NCI-H1105 treated with DMSO at 0.1 percent for 48 hours (cell line): ENCODE measurements at places on chromosomes 7 and 10.

- DNase-seq, result no peak
Observed at GRCh38 chr7:91280185-91280584, 16.0 kb downstream of the FZD1 start.

GRCh38 chr10:43676901-43677300 lies 28.2 kb upstream of the ZNF32 start:
- DNase-seq, result no peak

DNA sequence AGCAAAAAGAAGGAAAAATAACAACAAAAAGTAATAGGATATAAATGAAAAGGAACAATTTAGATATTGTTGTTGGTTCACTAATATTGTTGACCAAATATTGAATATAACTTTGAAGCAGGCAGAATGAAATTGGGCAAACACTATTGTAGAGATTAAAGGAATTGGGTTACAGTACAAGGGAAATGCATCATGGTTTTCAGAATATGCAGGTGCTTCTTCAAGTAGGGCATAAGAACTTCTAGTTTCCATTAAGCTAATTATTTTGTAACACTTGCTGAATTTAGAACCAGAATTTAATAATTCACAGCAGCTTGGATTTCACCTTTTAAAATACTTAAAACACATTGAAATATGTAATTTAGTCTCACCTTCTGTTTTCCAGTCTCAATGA lies 36.5 kb downstream of the RPA3 start:
- peak; percentile 62 for DNase-seq

DNA sequence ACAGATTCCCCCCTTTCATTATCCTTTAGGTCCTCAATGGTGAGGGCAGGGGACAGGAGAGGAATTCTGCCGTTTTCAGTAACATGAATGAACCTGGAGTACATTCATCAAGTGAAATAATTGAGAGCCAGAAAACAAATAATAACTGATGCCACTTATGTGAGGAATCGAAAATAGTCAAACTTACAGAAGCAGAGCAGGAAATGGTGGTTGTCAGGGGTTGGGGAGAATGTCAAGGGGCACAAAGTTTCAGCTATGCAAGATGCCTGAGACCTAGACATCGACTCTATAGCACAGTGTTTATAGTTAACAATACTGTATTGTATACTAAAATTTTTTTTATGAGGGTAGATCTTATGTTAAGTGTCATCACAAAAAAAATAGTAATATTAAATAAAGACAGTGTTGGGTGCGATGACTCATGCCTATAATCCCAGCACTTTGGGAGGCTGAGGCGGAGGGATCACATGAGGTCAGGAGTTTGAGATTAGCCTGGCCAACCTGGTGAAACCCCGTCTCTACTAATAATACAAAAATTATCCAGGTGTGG lies 1219.8 kb downstream of the GATA3 start:
- no peak for DNase-seq

DNA sequence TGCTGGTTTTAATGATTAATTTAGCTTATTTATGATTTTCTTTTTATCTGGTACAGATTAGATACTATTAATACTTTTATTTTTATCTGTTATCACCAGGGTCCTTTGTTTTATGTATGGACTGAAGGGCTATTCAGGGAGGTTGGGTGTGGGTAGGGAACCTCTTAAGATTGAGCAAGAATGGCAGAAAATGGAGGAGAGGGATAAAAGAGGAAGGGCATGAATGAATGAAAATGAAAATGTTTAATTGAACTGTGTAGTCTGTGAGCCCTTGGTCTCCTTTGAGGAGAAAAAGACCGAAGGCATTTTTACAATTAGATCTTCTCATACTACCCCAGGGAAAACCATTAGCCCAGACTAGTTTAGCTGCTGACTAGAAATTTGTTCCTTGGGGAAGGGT lies 93.1 kb downstream of the CDK14 start:
- no peak for DNase-seq

DNA sequence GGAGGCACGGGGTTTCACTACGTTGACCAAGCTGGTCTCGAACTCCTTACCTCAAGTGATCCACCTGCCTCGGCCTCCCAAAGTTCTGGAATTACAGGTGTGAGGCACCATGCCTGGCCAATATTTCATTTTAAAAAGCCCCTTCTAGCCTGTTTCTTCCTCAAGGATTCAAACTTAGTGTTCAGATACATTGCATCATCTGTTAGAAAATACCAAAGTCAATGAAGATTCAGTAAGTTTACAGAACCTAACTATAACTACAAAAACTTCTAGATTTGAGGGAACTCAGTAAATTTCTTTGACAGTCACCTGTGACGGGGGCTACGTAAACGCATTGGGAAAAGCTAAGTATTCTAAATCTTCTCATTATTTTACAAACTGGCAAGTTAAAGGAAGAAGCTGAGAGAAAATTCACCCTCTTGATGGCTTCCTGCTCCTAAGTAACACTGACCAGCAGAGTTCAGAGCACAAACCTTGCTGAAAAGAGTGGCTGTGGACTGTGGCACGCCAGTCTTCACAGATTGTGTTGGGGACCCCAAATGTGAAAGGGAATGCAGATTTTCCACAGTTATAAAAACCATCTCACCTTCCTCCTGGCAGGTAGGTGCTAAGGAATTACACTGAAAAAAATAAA lies 162.2 kb downstream of the PKD1L1 start:
- DNase-seq, result no peak

DNA sequence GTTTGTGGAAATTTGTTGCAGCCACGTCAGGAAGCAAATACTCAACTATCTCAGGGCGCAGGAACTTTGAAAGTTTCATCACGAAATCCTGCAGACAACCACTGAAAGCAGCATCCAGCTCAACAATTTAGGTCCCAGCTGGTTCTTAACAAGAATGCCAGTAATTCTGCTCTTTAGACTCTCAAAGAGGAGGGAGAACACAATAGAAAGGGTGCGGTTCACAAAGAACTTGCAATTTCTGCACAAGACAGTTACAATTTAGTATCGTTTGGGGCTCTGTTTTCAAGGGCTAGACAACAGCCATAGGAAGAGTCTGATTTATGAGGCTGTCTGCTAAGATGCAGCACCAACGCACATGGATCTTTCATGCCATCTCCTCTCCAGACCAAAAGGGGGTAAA lies 223.1 kb downstream of the FGFR2 start:
- DNase-seq, result no peak
